ENCODE measurements at places on chromosomes 13 and 19.

- peak; percentile 62 for DNase-seq
Observed at GRCh38 chr19:862581-863314, 3.3 kb downstream of the CFD start.

GRCh38 chr13:94169454-94170144 is 309.9 kb downstream of the DCT start:
- DNase-seq: no peak

DNA sequence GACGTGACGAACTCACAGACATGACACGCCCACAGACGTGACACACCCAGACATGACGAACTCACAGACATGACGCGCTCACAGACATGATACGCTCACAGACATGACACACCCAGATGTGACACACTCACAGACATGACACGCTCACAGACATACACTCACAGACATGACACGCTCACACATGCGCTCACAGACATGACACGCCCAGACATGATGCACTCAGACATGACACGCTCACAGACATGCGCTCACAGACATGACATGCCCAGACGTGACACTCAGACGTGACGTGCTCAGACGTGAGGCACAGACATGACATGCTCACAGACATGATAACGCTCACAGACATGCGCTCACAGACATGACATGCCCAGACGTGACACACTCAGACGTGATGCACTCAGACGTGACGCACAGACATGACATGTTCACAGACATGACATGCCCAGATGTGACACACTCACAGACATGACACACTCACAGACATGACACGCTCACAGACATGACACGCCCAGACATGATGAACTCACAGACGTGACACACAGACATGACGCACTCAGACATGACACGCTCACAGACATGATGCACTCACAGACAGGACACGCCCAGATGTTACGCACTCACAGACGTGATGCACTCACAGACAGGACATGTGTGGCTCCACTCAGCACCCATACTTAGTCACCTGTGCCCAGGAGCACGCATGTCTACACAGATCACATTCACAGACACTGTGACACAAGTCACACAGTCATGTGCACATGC is 8.1 kb downstream of the ERFL start:
- peak; percentile 36 for DNase-seq

GRCh38 chr19:56822755-56823154 is 17.8 kb downstream of the PEG3 start:
- DNase-seq: no peak

- DNase-seq: no peak
Observed at GRCh38 chr19:29385191-29385795, 140.5 kb upstream of the VSTM2B start.

Measured in bronchial epithelial cell (primary cell).